ENCODE measurements at places on chromosomes 6 and 20. TPM values are rescaled to one million over a fixed set of nuclear protein-coding genes. Genes with fewer than 3 reads are reported as not detected.

GRCh38 chr20:2751878-2752566, 48.4 kb downstream of the CPXM1 start:
- no peak for DNase-seq

- DNase-seq: no peak
Observed at GRCh38 chr6:5276581-5276980, 15.3 kb downstream of the FARS2 start.

GRCh38 chr20:51631011-51631950, 88.8 kb upstream of the NFATC2 start:
- peak; percentile 90 for DNase-seq

DNA sequence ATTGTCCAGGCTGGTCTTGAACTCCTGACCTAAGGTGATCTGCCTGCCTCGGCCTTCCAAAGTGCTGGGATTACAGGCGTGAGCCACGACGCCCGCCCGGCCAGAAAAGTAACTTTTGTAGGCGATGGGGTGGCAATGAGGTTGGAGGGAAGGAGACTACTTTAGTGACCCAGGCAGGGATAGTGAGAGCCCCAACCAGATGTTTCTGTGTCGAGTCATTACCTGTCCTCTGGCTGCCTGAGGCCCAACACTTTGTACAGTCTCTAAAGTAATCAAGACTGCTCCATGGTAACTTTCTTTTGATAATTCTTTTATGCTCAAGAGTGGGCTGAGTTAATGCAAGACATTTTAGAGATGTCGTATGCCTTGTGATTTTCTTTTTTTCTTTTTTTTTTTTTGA, 6.8 kb downstream of the SASH1 start:
- DNase-seq: no peak

DNA sequence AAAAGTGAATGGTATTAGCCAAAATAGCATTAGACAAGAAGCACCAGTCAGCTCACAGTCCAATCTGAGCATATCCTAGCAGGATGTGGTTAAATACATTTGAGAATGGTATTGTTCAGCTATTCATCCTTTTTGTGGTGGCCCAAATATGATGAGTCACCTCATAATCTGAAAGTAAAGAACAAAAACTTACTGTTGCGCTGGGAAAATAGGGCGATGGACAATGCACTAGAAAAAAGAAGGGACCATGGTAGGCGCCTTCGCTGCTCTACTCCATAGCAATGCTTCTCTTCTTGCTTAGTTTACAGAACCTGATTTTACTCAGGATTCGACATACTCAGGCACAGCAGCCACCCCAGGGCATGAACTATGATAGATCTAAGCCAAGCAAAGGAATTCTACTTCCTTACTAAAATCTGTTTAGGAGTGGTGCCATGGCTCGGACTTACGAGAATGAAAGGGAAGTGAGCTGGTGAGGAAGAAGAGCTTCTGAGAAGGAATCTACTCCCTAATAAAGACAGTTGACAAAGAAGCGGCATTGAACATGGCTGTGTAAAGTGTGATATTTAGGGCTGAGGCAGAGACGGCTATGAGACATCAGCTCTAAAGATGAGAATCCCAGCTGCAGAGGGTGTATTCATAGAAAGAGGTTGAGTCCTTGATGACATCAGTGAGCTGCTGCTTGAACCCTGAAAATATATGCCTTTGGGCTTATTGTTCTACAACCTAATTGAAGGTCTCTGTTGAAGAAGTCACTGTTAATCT, 16.6 kb upstream of the FBXO9 start:
- DNase-seq: no peak

DNA sequence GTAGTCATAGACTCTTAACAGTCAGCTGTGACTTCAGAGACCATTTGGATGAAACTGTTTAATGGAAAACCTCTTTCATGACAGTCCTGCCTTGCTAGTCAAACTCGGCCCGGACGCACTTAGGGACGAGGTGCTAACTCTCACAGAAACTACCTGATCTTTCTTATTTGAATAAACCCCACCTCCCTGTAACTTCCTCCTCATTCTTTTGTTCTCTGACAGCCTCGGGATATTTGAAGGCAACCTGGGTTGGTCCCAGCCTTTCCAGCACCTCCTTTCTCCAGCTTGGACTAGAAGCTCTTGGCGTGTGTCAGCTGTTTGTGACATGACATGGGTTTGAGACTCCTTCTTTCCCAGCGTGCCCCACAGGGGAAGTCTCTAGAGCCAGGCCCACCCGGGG, 175.3 kb upstream of the EXOC2 start:
- DNase-seq: no peak

DNA sequence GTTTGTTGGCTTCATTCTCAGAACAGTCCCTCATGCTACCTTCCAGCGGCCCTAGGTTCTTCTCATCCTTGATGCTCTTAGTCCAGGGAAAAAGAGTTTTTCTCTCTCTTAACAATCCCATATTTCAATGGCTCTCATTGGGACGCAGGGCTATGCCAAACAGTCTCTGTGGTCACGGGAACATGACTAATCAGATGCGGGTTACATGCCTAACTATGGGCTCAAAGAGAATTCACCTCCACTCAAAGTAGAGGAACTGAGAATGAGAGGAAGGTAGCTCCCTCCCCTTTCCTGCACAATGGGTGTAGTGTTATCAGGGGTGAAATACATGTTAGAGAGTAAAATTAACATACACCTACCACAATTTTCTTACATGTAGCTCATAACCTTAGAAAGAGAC, 18.1 kb upstream of the ATRN start:
- no peak for DNase-seq

Gene PARD6B
- 11.7 TPM for total RNA-seq

Gene EMILIN3
- 4.1 TPM for total RNA-seq

Gene HDGFL1
- total RNA-seq: not detected

Data from urinary bladder (tissue), 4 donors.